CD8-positive, alpha-beta T cell (primary cell): ENCODE measurements at places on chromosomes 13 and 19.
A peak's percentile ranks its signal among the peaks of the same experiment; 100 is the strongest.

GRCh38 chr13:81488021-81488420, 1147.1 kb upstream of the SPRY2 start:
- DNase-seq = no peak

DNA sequence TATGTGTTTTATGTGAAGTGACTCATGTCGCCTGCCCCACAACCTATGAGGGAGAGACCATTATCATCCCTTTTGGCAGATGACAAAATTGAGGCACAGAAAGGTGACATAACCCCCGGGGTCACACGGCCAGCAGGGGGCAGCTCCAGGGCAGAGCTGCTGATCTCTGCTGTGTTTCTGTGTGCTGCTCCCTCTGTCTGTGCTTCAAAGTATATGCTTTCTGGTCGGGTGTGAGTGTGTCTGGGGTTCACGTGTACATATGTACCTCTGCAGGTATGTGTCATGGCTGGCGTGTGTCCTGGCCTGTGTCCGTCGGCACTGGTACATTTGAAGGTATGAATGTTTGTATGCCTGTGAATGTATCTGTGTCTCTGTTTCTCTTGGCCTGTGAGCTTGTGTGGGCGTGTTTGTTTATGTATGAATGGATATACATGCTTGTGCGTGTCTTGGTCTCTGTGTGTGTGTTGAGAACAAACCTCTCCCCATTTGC, 7.1 kb downstream of the LIPE start:
- peak; percentile 65 for DNase-seq

GRCh38 chr13:75908141-75908540, 272.0 kb downstream of the LMO7 start:
- DNase-seq = no peak

GRCh38 chr13:67518785-67519184, 288.6 kb upstream of the PCDH9 start:
- no peak for DNase-seq

DNA sequence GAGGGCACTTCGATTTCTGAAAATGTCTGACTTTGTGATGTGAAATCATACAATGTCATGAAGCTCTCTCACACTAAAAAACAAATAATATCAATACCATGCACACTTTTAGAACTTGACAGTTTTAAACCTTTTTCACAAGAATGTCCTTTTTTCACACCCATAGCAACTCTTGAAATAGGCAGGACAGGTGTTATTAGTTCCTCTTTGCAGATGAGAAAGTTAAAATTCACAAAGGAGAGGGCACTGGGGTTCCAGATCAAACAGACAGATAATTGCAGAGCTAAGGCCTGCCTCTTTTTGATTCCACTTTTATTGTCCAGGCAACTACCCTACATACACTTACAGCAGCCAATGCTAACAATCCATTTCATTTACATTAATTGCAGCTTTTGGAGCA, 142.8 kb downstream of the KLF12 start:
- no peak for DNase-seq

DNA sequence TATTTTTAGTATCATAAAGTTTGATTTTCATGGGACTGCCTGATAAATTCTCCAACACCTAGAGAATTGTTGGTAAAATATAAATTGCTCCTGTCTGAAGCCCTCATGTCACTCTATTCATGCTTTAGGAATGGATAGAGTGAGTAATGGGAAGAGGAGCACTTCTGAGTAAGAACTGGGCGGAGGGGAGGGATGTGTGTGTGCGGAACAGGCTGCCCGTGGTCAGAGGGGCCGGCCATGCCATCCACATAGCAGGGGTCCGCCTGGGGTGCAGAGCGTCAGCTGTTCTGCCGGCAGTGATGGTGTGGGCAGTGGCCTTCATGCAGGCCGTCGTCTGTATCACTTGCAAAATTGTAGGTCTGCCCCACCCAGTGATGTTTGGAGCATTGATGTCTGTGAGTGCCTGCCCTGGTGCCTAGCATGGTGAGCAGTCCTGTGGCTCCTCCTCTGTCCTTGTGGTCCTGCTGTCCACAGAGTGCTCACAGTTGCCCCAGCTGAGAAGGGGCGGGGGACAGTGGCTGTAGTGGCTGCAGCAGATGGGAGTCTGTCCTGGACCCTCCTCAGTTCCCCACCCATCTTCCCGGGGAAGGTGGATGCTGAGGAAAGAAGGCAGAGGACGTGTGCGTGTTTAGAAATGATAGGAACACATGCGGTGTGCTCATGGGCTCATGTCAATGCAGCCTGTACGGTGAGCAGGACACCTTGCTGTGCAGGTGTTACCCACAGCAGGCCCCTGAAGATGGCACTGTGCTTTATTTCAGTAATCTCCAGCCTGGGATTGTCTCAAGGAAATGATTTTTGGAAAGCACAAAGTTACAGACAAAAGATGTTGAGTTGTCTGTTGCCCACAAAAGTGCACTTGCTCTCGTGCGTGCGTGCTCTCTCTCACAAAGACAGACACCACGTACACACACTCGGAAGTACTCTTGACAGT, 49.4 kb upstream of the TEX29 start:
- no peak for DNase-seq
